ENCODE measurements at places on chromosomes 6 and 20.

DNA sequence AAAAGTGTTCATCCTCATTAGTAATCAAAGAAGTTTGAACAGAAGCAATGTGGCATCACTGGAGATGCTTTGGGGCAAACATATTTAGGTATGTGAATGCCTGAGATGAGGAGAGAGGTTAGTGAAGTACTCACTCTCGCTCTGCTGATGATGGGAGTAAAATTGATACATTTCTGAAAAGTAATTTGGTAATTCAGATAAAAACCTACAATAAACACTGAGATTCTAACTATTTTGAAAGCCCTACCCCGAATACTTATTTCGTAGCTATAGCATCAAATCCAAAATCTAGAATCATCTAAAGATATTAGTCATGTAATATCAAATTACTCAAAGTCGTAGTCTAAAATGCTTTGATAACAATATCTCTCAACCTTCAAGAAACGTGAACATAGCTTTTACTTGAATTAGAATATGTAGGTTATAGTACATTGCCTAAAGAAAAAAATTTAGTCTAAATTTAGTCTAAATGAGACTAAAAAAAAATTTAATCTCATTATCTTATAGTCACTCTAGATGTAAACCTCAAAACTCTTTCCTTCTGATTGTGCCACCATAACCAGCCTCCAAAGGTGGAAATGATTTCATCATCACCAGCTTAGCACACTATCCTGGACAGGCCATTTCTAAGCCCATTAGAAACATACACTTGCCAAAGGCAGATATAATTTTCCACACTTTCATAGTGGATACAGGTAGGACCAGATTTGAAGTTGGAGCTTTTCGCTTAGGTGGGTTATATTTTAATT is 232.5 kb upstream of the TAB2 start:
- DNase-seq, result no peak

GRCh38 chr20:11585752-11586352 is 331.8 kb upstream of the BTBD3 start:
- DNase-seq, result no peak

DNA sequence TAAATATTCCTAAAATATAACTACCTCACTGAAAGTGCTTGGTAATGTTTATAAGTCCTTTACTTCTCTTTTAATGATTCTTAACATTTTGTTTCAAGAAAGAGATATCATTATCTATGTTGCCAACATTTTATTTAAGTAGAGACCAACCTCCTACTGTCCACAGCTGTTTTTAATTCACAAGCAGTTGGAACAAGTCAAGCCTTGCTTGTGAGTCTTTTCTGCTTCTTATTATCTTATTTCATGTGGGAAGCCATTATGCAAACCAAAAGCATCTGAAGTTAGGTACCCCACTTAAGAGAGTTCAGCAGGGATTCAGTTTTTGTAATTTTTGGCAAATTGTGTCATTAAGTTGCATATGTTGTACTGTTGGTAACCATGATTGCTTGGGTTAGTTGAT is 1714.5 kb downstream of the GRIK2 start:
- no peak for DNase-seq

DNA sequence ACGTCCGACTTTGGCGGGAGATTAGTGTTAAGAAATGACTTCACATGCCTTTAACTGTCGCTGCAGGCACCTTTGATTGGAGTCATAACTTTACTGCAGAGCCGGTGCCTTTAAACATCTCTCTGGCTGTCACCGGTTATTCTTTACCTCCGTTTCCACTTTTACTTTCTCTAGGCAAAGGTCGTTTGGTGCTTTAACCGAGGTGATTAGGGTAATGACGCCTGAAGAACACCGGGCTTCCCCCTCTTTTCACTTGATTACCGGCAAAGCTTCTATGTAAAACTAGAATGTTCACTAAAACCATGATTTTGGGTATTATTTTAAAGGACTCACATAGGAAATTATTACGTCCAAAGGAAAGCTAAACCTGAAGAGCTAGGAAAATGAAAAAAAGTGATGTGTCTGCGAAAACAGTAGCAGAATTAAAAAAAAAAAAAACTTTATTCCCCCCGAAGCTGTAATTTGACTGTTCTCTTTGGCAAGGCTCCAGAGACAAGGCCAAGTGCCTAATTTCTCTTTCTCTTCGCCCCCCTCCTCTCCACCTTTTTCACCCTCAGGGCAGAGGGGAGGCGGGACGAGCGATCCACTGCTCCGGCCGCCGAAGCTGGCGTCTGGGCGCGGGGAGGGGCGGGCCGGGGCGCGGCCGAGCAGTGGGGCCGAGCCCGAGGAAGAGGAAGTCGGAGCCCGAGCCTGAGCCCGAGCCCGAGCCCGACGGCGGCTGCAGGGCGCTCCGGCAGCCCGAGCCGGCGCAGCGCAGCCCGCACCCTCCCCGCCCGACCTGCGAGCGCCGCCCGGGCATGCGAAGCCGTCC is at the start of gene PLEKHG1:
Gene PLEKHG1 (plus strand): TSS at position 687 of the 811 bp plus-strand sequence. CDS start 133,797 bp downstream, outside the sequence.
- DNase-seq, result peak; percentile 88

GRCh38 chr6:147759093-147759492 is 250.6 kb downstream of the SAMD5 start:
- DNase-seq, result no peak

DNA sequence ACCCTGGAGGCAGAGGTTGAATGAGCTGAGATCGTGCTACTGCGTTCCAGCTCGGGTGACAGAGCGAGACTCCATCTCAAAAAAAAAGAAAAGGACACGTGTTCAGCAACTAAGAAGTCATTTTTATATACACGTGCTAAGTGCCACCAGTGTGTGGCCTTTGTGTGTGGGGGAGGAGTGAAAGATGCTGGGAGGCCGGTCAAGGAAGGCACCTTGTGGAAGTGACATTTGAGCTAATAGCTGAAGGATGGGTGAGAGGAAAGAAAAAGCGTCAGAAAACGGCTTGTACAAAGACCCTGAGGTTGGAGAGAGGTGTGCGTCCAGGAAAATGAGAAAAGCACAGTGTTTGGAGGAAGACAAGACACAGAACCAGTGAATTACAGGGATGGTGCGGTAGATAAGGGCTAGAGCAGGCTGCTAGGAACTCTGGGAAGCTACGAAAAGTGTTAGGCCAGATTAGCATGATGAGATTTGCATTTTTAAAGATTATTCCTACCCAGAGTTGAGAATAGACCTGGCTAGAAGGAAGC is 11.6 kb downstream of the RREB1 start:
- DNase-seq, result no peak

GRCh38 chr6:157520596-157521361 is 139.8 kb downstream of the ZDHHC14 start:
- DNase-seq, result no peak

DNA sequence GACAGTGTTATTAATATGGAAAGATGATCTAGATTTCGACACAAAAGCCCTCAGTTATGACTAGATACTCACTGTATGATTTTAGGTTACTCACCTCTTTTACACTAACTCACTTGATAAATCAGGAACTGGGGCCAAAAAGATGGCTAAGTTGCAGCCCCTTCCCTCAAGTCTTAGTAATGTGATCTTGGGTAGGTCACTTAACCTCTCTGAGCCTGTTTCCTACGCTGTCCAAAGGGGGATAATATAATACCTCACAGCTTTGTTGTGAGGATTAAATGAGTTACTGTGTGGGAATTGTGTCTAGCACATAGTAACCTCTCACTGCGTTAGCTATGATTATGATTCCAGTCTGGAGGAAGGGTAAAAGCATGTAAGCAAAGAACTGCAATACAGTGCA is 1.3 kb downstream of the TTI1 start:
- no peak for DNase-seq

- DNase-seq, result no peak
Observed at GRCh38 chr6:84019141-84019841, 14.3 kb upstream of the MRAP2 start.

DNA sequence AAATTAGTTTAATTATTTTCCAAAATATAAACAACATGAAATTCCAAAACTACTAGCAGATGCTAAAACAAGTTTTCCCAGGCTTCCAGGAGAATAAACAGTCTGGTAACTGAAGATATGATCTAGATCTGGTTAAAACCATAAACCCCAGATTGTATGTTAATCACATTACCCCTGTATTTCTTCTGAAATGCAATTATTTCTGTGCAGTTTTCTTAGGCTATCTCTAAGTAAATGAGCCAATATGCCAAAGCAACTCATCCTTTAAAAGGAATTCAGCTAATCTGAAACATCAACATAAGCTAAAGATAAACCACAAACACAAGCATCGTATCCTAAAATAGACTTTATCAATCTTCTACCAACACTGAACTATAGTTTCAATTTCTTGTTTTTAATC is 44.6 kb upstream of the SENP6 start:
- no peak for DNase-seq

DNA sequence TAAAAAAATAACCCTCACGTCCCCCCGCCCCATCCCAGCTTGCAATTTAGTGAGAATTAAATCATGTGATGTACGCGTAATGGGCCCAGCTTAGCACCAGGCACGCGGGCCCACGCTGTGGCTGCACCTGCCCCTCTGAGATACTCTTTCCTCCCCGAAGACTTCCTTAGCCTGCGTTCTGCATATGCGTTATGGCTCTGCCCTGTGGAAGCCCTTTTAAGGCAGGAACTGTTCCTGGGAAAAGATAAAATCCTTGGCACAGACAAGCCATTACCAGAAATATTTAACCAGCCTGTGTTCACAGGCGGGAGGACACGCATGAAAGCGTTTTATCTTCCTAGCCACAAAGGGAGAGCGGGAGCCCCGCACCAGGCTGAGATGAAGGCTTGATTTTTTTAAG is 311.0 kb downstream of the LRFN2 start:
- DNase-seq, result no peak

DNA sequence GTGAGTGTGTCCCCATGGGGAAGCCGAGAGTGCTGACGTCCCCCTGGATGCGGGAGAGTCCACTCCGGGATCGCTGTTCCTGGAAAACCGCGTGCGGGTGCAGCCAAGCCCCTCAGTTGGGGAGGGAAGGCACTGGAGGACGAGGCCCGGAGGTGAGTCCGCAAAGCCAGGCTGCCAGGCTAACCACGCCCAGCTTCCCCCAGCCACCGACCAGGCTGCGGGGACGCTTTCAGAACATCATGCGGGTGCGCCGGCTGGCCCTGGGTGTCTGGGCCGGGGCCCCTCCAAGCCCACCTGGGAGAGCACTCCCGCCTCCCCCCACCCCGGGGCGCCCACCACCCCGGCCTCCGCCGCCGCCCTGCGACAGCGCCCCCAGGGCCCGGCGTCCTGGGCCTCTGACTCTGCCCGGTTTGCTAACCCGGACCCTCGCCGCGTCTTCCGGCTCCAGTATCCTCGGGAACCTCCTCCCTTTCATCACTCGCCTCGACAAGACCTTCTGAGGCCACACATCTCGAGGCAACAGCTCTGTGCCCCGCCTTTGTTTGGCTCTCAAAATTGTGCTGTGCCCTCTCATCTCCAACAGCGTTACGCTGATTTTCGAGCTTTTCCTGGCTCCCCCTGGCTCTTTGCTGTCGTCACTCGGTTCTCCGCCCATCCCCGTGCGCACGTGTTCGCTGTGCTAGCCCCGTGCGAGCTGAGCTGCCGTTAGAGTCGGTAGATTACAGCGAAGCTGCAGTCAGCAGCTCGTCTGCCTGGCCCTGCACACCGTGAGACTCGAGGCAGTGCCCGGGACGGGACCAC is 47.1 kb upstream of the ENTPD6 start:
- DNase-seq, result no peak

DNA sequence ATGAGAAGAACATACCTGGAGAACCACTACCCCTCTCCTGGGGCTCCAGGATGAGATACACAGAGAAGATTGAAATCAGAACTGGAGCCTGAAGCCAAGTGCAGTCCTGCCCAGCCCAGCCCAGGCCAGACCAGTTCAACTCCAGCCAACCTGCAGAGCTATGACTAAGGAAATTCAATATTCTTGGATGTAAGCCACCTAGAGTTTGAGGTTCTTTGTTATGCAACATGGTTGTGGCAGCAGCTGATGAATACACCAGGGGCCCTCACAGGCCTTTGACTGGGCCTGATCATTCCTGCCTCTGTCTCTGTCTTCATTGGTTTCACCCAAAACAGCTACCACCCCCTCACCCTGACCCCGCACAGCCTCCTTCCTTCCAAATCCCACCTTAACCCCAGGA is 167.8 kb downstream of the LRFN2 start:
- DNase-seq, result no peak

GRCh38 chr6:71523548-71523947 is 234.9 kb downstream of the OGFRL1 start:
- DNase-seq, result no peak
